ENCODE measurements at places on chromosomes 7 and 10.

DNA sequence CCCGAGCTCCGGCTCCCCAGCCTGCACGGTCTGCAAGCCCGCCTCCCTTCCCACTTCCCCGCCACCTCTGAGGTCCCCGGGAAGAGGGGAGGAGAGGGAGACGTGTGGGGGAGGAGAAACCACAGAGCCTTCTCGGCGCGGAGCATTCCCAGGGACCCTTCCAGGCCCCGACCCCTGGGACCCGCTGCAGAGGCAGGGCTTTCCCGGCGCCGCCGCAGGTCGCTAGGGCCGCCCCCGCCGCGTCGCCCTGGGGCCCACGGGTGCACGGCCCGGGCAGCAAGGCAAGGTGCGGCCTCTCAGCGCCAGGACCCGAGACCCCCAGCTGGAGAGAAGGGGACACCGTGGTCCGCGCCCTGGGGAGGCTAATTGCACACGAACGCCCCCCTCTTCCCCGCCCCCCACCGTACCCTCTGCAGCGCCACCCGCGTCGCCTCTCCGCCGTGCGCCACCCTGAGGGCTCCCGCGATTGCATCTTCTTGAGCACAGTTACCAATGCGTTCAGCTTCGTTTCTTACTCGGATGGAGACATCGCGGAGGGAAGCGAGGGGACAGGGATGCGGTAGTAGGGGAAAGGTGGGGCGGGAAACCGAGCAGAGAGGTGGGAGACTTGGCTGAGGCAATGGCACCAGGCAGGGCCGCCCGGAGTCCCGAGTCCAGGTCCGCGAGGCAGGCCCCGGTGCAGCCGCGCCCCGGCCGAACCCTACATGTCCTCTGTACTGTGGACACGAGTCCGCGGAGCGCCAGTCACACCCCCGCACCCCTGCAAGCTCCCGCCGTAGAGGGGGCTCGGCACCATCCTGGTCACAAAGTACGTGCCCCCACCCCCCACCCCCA, 28.9 kb downstream of the SKIDA1 start:
- peak; percentile 81 for DNase-seq

DNA sequence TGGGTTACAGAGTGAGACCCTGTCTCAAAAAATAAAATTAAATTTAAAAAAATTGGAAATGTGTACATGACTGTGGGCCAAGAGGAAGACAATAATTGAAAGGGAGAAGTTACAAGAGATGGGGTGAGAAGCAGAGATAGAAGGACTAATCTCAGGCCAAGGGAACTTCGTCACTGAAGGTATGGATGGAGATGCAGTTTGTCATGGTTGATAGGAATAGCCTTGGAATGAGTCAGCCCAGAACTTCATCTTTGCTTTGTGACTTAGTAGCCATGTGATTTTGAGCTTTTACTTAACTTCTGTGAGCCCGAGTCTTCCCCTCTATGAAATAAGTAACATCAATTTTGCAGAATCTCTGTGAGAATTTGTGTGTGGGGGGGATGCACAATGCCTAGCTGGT, 6.5 kb upstream of the PODXL start:
- no peak for DNase-seq

DNA sequence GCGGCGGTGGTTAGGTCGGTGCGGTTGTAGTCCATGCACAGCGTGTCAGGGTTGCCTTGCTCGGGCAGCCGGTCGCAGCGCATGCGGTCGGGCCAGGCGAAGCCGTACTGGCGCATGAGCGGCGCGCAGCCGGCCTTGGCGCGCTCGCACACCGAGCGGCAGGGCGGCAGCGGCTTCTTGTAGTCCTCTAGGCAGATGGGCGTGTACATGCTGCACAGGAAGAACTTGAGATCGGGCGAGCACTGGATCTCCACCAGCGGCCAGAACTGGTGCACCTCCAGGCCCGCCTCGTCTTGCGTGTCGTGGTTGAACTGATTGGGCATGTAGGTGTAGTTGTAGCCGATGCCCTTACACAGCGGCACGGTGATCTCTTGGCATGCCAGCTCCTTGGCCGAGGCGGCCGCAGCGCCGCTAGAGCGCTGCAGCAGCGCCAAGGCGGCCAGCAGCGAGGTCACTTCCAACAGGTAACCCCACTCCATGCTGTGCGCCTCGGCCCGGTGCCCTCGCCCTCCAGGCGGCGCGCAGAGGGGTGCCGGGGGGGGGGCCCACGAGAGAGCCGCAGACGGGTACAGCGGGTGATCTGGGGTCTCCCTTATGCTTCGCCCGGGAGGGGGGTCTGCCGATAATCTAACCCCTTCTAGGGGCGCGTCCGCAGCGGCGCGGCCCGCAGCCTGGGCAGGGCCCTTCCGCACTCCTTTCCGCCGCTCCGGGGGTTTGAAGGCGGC, 983 bp downstream of the FZD8 start:
- DNase-seq, result peak; percentile 87

DNA sequence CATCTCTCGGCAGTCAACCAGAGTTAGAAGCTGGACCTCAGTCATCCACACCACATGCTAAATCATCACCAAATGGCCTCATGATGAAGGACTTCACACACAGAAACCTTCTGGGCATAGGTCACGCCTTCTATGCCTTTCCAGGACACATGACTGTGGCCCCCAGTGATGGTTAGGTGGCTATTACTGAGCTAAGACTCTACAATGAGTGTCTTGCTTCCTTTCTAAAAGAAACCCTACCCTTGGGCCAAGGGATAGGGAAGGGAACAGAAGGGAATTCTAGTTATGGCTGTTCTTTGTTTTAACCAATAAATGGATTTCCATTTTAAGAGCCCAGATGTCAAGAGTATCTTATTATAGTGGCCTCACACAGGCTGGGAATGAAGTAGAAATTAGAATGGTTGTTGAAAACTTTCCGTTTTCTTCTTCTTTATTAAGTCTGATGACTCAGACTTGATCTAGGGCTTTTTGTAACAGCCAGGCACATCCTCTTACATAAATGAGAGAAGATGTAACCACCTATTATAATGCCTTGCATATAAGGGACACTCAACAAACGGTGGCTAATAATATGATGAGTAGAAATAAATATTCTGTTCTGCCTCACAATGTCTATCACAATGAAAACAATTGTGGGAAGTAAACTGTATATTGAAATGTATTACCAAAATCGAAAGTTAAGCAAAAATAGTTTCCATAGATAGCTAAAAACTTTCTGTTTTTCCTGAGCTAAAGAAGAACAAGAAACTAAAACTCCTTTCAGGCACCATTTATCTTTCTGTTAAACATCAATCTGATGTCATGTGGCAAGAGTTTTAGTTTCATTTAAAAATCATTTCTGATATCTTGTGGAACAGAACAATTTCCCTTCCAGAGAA, 62.5 kb upstream of the TOMM7 start:
- no peak for DNase-seq

GRCh38 chr7:22481726-22482125, 18.3 kb downstream of the STEAP1B start:
- DNase-seq, result peak; percentile 32

DNA sequence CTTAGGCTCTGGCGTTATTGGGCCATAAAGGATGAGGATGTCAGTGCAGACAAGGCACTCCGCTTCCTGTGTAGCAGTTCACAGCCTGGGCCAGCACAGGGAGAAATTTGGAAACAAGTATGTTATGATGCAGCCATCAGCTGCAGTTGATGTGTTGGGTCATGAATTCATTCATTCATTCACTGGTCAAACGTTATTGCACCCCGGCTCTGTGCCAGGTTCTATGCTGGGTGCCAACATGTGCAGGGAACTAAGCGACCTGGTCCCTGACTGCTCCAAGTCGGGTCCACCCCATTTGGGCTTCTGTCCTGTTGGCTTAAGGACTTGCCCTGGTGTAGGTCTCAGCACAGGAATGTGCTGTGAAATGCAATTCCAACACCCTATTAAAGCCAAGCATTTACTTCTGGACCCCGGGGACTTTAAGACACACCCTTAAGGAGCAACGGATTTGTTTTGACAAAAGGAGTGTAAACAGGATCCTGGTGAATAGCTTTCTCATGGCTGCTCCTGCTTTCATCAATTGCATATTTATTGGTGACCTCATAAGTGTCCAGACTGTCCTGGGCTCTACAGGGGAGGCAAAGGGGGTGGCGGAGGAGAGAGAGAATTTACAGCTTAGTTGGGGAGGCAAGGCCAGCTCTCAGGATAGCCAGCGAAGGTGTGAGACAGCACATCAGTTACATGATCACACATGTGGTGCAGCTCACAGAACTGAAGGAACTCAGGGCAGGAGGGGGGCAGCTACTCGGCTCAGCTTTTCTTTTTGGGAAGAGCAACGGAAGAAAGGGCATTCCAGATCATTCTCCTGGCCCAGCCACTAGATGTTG, 158.6 kb downstream of the GRK5 start:
- no peak for DNase-seq

DNA sequence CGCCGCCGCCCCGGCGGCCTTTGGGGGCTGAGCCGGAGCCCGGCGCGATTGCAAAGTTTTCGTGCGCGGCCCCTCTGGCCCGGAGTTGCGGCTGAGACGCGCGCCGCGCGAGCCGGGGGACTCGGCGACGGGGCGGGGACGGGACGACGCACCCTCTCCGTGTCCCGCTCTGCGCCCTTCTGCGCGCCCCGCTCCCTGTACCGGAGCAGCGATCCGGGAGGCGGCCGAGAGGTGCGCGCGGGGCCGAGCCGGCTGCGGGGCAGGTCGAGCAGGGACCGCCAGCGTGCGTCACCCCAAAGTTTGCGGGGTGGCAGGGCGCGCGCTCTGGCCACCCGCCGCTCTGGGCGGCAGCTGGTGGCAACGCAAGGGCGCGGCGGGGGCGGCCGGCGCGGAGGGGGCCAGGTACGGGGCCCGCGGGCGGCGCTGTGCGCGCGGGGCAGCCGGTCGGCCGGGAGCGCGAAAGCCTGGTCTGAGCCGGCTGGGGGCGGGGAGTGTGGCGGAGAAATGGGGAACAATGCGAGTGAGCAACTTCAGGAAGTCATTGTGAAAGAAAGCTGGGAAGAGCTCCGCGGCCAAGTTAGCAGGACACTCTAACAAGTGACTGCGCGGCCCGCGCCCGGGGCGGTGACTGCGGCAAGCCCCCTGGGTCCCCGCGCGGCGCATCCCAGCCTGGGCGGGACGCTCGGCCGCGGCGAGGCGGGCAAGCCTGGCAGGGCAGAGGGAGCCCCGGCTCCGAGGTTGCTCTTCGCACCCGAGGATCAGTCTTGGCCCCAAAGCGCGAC, at the start of gene IKZF1:
TSS of gene IKZF1 (plus strand) at position 588 of the 782 bp plus-strand sequence. CDS start 14,346 bp downstream, outside the sequence.
- DNase-seq, result peak; percentile 95

DNA sequence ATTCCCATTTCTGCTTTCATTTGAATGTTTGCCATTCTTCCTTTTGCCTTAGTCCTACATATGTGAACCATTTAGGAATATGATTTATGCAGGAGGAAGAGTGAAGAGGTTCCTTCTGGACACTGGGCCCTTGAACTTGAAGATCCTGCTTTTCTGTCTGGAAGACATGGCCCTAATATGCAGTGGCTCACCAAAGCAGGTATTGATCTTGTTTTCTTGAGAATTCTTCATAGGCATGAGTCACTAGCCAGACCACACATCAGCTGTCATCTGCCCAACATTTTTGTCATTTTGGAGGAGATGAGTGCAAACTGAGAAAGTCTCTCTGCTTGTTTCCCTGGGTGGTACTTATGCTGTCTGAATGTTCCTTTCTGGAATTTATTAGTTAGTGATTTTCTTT, 382.6 kb downstream of the LRMDA start:
- no peak for DNase-seq

GRCh38 chr7:17493446-17493845, 195.0 kb downstream of the AHR start:
- DNase-seq, result no peak

GRCh38 chr7:140229591-140230515, 53.1 kb upstream of the KDM7A start:
- peak; percentile 39 for DNase-seq

- DNase-seq, result no peak
These were observed 1324.5 kb downstream of the XPNPEP1 start for GRCh38 chr10:108598831-108599230.

- peak; percentile 66 for DNase-seq
These were observed 177.6 kb downstream of the PARD3 start for GRCh38 chr10:34637418-34637911.

- no peak for DNase-seq
These were observed 58.6 kb downstream of the CHN2 start for GRCh38 chr7:29253225-29253624.

- DNase-seq, result no peak
These were observed 146.8 kb downstream of the HIBADH start for GRCh38 chr7:27515933-27516332.

GRCh38 chr7:70696201-70696754, 435.7 kb upstream of the GALNT17 start:
- DNase-seq, result no peak

GRCh38 chr7:37342688-37343471, 105.8 kb downstream of the ELMO1 start:
- DNase-seq, result peak; percentile 94

GRCh38 chr10:12875100-12875499, 126.4 kb downstream of the CCDC3 start:
- no peak for DNase-seq

DNA sequence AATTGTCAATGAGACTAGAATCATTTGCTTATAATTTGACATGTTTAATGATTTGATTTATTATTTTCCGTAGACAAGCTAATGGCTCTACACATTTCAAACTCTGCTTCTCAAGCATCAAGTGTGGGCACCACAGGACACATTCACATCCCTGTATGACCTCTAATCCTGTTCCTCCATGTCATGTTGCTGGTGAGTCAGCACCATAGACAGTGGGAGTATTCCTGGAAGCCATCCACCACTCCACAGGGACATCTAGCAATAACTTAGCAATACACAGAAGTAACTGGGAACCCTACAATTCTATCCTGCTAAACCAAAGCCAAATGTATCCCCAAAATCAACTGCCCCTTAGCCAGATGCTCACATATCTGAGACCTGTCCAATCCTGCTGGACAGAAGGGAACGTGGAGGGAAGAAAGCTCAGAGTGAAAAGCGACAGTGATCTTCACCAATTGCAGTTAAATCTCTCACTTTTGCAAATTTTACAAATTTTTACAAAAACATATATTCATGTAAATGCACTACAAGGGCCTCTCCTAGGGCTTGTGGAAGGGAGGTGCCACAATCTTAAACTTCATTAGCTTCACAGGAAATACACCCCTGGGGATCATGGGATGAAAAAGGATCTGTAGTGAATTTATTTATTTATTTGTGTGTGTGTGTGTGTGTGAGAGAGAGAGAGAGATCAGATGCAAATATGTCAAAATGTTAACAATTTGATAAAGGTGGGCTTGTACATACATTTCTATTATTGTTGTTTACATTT, 126.5 kb downstream of the GFRA1 start:
- DNase-seq, result no peak

GRCh38 chr7:26071622-26072456, 80.2 kb upstream of the NFE2L3 start:
- no peak for DNase-seq

DNA sequence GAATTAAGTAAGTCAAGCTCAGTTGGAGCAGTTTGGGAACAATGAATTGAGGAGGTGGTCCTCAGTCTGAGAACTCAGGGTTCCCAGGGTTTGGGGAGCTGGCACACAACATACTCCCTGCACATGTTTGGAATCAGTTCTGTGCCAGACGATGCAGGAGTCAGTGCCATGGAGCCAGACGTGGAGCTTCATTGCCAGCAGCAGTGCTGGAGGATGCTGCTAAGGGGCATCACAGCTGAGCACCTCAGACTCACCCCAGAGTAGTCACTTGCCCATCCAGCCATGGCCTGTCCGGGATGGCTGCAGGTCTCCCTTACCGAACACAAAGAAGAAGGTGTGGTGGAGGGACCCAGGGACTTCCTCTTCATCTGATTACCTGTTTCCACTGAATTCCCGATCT, 7.9 kb downstream of the GIMAP5 start:
- no peak for DNase-seq

- DNase-seq, result no peak
These were observed 68.1 kb downstream of the BMPER start for GRCh38 chr7:33973231-33974015.
